HEK293T (cell line): ENCODE measurements at places on chromosomes 7 and 10.

DNA sequence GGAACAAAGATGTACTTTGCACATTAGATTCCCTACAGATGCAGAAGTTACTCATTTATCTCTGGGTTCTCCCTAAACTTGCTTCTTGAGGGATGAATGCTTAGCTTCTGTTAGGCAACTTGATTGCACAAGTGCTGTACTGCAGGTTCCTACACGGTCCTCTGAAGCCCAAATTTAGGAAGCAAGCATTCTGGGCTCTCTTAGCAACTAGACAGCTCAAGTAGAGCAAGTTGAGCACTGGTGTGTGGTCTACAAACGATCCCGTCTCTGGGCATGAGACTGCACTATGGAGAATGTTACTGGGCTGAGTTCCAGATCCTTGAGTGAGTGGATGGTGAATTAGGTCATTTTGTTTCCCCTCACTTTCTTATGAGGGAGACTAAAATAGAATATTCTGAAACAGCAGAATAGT lies 14.3 kb downstream of the SEMA3D start:
- DNase-seq = no peak

GRCh38 chr7:151276666-151277590 lies 28.4 kb upstream of the SMARCD3 start:
- peak; percentile 96 for DNase-seq

GRCh38 chr10:85527616-85528317 lies 838.8 kb downstream of the GRID1 start:
- no peak for DNase-seq

- no peak for DNase-seq
These were observed 28.2 kb downstream of the MINDY4 start for GRCh38 chr7:30799206-30799975.

DNA sequence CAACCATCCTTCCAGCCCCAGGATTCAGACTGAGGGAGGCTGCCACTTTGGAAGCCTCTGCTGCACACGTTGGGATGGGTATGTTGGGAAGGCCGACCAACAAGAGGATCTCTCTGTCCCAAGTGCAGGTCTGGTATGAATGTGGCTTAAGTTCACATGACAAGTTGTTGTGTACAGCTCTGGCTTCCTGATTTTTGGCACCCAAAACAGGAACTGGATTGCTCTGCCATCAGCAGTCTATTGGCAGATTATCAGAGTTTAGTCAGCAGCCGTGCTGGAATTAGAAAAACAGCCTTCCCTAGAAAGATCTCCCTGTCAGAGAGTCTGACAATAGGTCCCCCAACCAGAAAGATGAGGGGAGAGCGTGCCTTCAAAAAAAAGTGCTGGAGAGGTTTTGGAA lies 66.9 kb downstream of the GOLGA7B start:
- no peak for DNase-seq

GRCh38 chr10:68489919-68490318 lies 18.1 kb upstream of the DNA2 start:
- DNase-seq = no peak

DNA sequence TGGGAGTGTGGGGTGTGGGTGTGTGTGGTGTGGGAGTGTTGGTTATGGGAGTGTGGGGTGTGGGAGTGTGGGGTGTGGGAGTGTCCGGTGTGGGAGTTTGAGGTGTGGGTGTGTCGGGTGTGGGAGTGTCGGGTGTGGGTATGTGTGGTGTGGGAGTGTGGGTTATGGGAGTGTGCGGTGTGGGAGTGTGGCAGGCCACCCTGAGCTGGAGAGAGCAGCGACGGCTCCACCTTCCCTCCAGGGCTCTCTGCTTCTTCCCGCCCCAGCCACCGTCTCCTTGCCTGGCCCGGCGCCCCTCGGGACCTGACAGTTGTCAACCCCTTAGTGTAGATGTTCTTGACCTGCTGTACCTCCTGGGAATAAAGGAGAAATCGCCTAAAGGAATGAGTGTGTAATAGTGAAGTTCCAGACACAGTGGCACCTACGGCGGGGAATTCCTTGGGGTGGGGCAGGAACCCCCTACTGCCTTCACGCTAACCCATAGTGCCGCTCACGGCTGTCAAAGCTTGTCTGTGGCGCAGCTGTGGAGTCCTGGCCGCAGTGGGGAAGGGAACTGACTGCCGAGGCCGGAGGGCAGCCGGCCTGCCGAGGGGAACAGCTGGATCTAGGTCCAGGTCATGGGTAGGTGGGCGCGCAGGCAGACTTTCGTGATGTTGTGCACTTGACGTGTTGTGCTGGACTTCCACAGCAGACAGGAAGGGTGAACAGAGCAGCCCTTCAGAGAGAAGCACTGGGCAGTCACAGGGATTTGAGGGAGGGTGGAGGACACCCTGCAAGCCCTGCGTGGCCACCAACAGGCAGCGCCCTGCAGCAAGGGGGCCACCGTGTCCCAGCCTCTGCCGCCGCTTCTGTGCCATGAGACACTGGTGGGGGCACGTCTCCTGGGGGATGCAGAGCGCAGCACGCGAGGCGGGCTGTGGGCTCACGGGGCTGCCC lies 49.0 kb upstream of the EN2 start:
- DNase-seq = peak; percentile 61

DNA sequence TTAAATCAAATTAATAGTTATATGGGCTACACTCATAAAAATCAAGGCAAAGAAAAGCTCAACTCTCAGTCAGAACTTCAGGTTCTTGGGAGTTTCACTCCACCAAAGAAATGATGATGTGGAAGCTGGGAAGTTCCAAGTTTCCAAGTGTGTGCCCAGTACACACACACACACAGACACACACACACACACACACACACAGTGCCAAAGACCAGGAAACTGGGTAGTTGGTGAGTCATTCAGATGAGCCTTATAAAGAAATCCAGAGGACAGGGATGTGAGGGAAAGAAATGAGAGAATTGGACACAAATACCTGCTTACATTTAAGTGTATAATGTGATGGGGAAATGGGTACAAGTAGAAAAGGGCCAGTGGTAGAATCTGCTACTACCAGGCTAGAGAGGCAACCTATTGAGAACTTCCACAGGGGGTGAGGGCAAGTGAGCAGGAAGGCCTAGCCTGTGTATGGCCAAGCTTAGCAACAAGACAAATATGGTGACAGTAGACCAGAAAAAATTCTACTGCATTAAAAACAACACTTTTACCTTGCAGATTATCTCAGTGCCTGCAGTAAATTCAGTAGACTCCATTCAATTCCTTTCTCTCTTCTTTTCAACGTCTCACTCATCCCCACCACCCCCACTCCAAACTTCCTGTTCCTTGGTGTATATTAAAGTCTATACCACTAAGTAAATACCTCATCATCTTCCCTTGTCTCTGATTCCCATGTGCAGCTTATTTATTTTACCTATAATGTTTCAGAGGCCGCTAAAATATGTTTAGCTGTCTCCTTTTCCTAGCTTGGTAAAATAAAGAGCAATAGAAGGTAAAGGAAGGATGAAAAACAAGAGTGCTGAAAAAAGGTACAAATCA lies 95.0 kb downstream of the CABCOCO1 start:
- no peak for DNase-seq

- no peak for DNase-seq
These were observed 43.0 kb upstream of the HECTD2 start for GRCh38 chr10:91367127-91367531.

DNA sequence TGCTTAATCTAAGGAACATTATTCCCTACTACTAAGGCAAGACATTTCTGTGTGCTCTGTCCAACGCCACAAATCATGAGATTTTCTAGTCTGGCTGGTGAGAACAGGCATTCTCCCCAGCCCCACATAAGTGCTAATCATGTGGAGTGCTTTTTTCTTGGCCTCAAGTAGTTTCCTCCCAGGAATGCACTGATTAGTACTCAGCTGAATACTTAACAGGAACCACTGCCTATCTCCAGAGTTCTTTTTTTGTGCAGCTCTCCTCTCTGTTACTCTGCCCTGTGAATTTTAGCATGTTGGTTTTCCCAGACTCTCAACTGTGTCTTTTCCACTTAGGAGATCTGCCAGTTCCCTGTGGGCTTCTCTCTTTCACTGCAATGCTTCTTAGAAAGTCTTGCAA lies 1098.5 kb upstream of the LRRTM3 start:
- DNase-seq = no peak

- no peak for DNase-seq
These were observed 155.8 kb downstream of the BMPER start for GRCh38 chr7:34061149-34061548.

GRCh38 chr10:75396631-75397495 lies 4.7 kb downstream of the ZNF503 start:
- no peak for DNase-seq

DNA sequence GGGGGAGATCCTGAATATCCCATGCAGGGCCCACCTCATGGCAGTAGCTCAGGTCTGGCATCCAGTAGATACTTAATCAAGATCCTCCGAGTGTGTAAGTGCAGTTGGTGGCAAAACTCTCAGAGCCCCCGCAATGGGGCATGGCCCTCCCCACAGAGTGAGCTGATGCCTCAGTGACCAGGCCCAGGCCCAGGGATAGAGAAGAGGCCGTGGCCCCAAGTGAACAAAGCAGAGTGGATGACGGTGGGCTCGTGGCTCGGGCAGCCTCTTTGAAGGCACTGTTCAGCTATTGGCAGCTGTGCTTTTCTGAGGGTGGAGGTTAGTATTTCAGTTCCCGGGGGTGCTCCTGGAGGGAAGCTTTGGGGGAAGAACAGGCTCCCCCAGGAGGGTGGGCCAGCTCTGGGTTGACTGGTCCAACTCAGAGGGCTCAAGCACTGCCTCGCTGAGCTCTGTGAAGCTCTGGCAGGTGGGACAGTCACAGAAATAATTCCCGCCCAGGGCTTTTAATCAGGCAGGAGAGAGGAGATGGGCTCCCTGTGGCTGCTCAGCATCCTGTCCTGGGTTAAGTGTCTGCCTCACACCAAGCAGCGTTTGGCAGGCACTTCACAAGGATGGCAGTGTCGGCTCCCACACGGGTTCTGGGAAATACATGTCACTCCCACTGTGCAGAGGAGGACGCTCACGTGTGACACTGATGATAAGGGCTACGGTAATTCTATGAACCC lies 583.6 kb downstream of the TCERG1L start:
- DNase-seq = no peak

- DNase-seq = no peak
These were observed 15.6 kb downstream of the KLHL7 start for GRCh38 chr7:23121165-23121564.

DNA sequence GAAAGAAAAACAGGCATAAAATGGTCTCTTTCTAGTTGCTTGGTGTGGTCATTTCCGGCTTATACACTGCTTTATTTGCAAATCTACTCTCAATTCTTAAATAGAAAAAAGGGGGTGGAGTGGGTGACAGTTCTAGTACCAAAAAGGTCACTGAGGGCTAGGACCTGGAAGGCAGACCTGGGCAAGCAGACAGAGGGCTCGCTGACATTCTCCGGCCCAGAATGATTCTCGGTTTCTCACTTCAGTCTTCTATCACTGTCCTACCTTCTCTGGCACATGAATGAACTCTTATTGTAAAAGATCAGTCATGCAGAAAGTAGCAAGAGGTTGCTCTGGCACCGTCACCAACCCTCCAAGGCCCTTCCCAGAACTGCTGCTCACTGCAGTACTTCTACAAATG lies 54.0 kb downstream of the MALSU1 start:
- DNase-seq = no peak

GRCh38 chr7:70000737-70001348 lies 402.6 kb downstream of the AUTS2 start:
- DNase-seq = no peak
